Mesenchymal stem cell (in vitro differentiated cells and primary cell): ENCODE measurements at places on chromosomes 1 and 21.

- DNase-seq: no peak
These were observed 3.7 kb downstream of the OR10J1 start for GRCh38 chr1:159443066-159443750.

DNA sequence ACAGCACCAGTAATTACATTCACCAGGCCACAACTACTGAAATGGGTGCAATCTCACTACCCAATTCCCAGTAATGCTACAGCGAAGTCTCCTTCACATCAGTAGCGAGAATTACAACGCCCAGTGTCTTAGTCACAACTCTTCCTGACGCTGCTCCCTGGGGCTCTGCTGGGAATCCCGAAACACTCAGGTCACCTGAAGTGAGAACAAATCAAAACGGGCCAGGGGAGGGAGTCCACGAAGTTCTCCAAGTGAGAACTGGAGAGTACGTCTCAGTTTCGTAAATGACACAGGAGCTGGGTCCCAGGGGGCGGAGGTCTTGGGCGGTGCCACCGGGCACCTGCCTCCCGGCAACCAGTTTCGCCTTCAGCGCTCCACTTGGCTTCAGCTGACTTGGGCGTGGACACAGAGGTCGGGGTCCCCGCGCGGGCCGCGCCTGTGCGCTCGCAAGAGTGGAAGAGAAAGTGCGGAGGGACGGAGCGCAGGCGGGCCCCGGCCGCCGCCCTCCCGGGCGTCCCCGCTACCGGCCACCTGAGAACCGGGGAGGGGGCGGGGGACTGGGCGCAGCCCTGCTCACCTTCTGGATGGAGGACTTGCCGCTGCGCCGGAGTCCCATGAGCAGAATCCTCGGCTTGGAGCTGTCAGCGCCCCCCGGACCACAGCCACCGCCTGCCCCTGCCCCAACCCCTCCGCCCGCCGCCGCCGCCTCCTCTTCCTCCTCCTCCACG, 575 bp downstream of the RRAGC start:
- peak; percentile 80 for DNase-seq

GRCh38 chr1:111366256-111366655, 61.3 kb downstream of the OVGP1 start:
- peak; percentile 40 for DNase-seq

GRCh38 chr1:150696590-150696989, 364 bp downstream of the GOLPH3L start:
- DNase-seq: no peak

GRCh38 chr1:216742625-216743024, 19.4 kb upstream of the ESRRG start:
- DNase-seq: peak; percentile 33

DNA sequence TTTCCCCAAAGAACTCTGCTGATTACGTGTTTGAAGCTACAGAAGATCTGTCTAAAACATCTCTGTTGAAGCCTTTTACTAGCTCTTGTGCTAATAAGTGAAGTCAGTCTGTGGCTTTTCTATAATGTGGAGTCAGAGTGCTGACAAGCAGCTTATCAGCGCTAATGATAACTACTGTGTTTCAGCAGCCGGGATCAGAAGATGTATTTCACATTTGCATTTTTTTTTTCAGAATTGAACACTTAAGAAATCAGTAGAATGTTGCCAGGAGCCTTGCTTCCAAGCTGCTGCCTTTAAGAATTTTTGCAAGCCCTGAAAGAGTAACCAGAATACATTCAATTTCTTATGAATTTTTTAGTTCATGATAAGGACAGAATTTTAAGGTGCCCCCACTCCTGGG, 519.4 kb upstream of the NR5A2 start:
- DNase-seq: no peak

GRCh38 chr1:38020396-38020795, 7.9 kb downstream of the UTP11 start:
- DNase-seq: no peak

- no peak for DNase-seq
These were observed 738 bp downstream of the LURAP1 start for GRCh38 chr1:46203738-46204405.

GRCh38 chr1:229709500-229710013, 83.5 kb downstream of the URB2 start:
- DNase-seq: no peak

DNA sequence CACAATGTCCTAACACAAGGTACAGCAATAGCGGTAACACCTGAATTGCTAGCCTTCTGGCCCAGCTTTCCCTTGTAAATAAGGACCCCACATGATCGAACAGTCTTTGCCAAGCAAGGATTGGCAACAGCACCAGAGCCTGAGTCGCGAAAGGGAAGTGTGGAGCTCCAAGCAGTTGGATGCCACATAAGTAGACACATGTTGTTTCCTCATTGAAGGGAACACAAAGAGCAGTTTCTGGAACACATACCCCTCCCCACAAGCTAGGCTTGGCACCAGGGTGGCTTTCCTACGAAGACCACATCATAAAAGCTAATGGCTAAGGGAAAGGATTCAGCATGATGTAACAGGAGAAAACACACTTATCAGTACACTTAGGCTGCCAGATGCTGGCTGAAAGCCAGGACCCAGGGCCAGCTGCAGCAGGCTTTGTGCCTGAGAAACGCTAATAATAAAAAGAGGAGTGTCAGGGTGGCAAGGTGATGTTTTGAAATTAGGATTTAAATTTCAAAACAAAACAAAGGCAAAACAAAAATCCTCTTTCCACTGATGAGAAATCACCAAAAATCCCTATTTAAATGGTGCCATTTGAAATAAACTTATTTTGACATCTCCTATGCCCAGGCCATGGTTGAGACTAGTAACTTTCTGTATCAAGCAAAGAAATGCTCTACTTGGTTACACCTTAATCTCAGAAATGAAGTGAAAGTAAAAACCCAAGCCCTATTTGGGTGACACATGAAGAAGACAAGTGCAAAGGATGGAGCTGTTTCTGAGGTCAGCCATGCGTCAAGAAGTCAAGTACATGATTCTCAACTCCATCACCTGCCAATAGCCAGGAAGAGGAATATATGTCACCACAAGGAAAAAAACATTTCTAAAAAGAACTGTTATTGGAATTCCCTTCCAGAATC, 11.9 kb upstream of the CPLANE2 start:
- DNase-seq: peak; percentile 75

DNA sequence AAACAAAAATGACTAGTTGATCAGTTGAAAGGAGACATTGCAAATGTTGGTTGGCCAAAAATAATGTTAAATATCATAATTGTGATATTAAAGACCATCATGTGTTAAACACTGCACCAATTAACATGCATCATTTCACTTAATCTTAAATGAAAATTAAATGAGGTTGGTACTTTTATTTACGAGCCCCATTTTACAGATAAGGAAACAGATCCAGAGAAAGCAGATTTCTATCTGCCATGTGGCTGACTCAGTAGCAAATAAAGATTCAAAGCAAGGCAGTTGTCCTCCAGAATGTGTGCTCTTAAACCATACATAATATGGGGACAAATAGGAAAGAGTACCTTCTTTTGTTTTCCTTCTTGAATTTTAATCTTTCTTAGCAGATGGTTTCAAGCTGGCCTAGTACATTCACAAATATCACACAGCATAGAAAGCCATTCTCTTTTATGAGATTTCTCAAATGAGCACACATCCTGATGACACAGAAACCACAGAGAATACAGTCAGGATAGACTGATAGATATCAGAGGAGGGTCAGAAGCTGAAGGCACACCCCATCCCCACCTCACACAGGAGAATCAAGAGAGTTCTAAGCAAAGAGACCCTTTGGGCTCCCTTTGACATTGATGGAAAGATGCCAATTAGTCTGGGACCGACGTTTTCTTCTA, 647.9 kb upstream of the CAMK1G start:
- DNase-seq: no peak

DNA sequence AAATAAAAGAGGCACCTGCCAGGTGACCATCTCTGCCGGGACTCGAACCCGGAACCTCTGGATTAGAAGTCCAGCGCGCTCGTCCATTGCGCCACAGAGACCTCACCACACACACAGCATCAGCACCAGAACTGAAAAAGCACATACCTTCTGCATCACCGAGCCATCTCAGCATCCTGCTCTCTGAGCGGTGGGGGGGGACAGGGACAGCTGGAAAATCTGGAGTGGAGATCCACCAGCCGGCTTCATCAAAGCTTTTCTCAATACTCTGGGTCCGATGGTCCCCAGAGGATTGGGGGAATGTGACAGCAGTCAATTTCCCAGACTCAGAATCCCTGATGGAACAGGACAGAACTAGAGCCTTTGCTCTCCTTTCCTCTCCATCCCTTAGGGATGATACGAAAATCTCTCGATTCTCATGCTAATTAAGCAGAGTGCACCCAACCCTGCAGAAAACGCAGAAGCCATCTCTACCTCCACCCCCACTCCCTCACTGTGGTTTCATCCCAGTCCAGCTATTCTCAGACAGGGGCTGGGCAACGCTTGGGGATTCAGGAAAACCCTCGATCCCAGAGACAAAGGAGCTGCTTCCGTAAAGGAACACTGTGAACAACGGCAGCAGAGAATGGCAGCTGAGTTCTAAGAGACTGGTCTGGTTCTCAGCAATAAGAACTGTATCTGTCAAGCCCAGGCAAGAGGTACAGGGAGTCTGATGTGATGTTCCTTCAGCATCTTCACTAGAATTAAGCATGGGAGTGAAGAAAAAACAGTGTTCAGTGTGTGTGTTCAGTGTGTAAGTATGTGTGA, 29.6 kb upstream of the CADM3 start:
- no peak for DNase-seq

DNA sequence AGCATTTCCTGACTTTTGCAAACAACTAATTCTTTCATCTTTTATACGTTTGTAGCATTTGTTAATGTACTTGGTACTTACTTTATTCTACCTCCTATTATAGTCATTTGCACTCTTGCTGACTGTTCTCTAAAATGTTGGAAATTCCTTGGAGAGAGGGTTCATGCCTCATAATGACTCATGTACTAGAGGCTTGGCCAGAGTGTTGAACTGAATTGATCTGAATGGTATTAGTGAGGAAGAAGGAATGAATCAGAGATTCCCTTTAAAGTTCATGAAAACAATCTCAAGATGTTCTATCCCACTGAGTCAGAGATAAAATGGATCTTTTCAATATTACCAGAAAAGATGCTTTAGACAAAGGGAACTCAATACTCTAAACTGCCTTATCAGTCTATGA, 383.4 kb downstream of the SEC16B start:
- peak; percentile 6 for DNase-seq

GRCh38 chr1:101363891-101364318, 127.1 kb downstream of the S1PR1 start:
- DNase-seq: no peak

GRCh38 chr1:25642574-25643108, 26.1 kb downstream of the MAN1C1 start:
- no peak for DNase-seq

GRCh38 chr1:202016022-202016810, 5.8 kb downstream of the ELF3 start:
- no peak for DNase-seq

DNA sequence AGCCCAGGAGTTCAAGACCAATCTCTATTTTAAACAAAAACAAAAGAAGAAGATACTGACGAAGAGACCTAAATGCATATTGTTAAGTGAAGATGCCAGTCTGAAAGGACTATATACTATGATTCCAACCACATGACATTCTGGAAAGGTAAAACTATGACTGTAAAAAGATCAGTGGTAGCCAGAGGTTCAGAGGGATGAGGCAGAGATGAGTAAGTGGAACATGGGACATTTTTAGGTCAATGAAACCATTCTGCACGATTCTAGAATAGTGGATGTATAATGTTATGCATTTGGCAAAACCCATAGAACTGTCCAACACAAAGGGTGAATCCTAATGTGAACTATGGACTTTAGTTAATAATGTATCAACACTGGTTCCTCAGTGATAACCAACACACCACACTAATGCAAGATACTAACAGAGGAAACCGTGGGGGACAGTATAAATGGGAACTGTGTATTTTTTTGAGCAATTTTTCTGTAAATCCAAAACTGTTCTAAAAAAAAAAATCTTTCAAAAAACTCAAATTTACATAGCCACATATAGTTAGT, 8.2 kb downstream of the RC3H1 start:
- DNase-seq: no peak

GRCh38 chr1:85617633-85618100, 37.1 kb downstream of the CCN1 start:
- peak; percentile 46 for DNase-seq

GRCh38 chr1:167013108-167013929, 24.2 kb downstream of the MAEL start:
- DNase-seq: no peak

DNA sequence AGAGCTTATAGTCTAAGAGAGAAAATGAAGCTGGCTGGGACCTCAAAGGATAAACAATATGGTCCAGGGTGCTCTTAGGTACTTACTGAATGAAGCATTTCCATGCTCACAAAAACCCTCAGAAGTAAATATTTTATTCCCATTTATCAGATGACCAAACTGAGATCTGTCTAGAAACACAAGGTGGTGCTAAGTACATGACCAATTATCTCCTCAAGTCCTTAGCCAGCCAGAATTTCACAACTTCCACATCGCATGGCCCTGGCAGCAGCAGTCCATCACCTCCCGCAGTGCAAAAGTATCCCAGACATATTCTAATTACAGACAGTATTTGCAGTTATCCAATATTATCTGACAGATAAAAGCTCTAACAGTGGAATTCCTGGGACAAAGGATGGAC, 321.7 kb upstream of the PROX1 start:
- DNase-seq: no peak

GRCh38 chr1:23757812-23758211, 14.5 kb downstream of the ELOA start:
- DNase-seq: no peak

- DNase-seq: no peak
These were observed 218.5 kb downstream of the PLA2G4A start for GRCh38 chr1:187047298-187047697.

DNA sequence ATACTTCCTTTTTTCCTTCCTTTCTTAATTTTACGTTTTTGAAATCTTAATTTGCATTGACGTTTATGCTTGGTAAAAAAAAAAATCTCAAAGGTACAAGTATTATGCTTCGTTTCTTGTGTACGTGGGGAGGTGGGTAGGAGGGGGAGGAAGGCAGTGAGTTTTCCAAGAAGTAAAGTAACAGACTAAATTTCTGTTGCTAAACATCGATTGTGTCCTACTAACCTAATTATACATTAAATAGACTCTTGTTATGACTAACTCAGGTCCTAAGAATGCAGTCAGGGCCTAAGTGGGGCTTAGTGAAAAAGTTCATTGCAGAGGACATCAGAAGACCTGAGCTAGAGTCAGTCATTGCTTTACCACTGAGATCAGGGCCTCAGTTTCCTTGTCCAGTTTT, 17.5 kb downstream of the NEK7 start:
- peak; percentile 37 for DNase-seq

- DNase-seq: no peak
These were observed 66.7 kb downstream of the AK5 start for GRCh38 chr1:77348549-77348948.

DNA sequence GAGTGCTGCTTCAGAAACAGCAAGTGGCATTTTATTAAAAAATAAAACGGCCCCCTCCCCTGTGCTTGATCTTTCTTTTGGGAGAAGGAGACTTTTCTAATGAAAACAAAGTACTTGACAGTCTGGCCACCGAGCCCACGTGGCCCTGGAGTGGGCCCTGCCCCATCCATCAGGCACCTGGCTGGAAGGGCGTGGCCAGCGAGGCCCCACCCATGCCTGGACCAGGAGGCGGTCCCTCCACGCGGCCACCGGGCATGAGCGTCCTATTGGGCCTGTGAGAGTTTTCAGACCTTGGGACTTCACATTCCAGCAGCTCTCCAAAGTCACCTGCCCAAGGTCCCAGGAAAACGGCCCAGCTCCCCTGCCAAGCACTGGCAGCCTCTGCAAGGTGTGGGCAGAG, 144.7 kb downstream of the CASZ1 start:
- DNase-seq: no peak

- no peak for DNase-seq
These were observed 125.2 kb downstream of the MAGI3 start for GRCh38 chr1:113515498-113515897.

- no peak for DNase-seq
These were observed 35.1 kb downstream of the SLC2A1 start for GRCh38 chr1:42923367-42924081.
